ENCODE measurements at places on chromosomes 2 and 18. TPM values are rescaled to one million over a fixed set of nuclear protein-coding genes. Genes with fewer than 3 reads are reported as not detected.

DNA sequence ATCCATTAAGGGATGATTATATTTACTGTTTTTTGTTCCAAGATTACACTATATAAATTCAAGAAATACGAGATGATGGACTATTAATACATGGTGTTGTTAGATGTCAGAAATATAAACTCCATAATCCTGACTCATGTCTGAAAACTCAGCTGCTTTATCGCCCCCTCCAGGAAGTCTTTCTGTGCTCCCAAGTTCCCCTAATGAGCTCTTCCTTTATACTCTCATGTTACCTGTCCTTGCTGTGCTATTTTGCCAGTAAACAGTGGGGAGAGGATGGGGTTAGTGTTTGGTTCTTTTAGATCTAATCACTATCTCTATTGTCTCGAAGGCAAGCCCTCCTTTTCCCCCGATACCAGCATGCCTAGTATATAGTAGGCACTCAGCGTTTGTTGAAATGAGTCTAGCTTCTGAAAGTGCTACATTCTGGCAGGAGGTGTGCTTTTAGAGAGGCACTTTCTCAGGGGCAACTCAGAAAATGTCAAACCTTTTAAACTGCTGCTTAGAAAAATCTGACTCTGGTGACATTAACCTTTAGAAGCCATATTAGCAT is 21.4 kb upstream of the BARD1 start:
- DNase-seq = no peak

DNA sequence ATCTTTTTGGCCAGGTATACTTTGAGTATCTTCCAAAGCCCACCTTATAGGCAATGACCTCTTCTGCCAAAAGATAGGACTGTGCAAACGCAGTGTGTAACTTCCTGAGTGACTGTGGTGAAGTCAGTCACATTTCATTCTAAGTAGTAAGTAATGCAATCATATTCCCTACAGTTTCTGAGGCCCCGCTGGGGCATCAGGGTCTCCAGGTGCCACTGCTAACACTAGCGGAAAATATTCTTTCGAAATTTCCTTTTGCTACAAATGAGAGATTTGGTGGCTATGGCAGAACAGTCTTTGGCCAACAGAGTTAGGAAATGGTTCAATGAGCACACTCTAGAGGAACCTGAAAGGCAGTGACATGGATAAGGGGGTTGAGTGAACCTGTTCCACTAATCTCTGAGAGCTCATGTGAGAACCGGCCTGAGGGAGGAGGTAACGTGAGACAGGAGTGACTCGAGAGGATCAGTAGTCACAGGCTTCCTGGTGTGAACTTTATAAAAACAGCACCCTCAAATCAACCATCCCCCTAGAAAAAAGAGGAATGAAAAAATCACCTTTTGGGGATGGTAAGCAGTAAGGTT is 102.6 kb upstream of the LPIN2 start:
- DNase-seq = no peak

DNA sequence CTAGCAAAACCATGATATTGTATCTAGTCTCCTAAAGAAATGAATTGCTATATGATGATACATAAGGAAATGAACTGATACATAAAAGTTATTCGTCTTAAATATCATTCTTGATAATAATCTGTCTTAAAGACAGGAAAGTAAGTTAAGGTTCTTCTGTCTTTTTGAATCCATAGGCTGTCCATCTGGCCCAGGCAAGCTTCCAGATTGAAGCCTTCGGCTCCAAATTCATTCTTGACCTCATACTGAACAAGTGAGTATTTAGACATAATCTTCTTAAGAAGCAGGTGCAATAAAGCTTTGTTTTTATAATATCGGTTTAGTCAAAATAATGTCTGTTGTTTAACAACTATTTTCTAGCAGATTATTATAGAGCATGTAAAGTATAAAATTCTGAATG is 37.7 kb downstream of the ADAM23 start:
- DNase-seq = no peak

GRCh38 chr2:109474319-109474825 is 139.4 kb downstream of the SEPTIN10 start:
- DNase-seq = no peak

Gene C2orf80
- not detected for total RNA-seq

Gene NDC80
- 1.3 TPM for total RNA-seq
